CD4-positive, alpha-beta T cell treated with Interleukin-4 for 1 hour (primary cell): ENCODE measurements at places on chromosomes 6 and 20.

GRCh38 chr20:58403272-58403671 lies 14.2 kb downstream of the VAPB start:
- DNase-seq, result no peak

GRCh38 chr6:118984342-118984741 lies 49.4 kb upstream of the MCM9 start:
- no peak for DNase-seq

DNA sequence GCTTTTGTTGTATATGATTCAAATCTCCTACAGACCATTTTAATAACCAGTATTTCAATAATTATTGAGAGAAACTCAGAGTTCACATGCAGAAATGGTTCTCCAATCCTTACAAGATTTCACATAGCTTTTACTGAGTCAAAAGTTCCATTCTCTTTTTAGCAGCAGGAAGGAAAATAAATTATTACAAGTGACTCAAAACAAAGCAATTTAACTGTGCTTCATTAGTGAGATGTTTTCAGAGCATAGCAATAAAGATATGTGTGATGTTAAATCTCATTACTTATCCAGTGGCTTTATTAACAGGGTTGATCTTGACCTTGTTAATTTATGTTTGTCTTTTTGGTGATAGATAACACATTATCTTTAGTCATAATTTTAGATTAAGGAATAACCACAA lies 22.0 kb downstream of the KIF13A start:
- DNase-seq, result no peak

DNA sequence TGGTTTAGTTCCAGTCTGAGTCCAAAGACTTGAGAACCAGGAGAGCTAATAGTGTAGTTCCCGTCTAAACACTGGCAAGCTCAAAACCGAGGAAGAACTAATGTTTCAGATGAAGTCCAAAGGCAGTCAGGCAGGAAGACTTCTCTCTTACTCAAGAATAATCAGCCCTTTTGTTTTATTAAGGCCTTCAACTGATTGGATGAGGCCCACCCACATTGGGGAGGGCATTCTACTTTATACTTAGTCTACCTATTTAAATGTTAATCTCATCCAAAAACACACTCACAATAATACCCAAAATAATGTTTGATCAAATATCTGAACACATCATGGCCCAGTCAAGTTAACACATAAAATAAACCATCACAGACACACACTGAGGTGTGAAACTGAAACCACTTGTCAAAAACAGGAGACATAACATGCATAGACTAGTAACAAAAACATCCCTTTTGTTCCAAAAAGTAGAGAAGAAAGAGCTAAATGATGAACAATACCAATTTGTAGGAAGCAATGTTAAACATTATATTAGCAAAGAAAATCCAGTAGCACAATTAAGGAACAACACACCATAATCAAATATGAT lies 50.2 kb upstream of the SENP6 start:
- DNase-seq, result peak; percentile 11

DNA sequence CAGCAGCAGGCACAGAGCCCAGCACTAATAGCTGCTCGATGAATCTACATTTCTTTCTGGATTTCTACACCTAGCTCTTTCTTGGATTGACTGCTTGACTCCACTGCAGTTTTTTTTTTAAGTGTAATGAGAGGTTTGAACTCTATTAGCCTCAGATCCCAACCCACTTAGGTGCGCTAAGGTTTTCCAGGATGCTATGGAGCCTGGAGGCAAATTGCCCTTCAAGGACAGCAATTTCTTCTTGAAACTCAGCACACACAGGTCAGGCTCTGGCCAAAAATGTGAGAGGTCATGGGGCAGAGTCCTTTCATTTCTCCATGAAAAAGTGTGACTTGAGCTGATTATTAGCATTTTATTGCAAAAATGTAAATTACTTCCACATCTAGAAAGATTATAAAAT lies 52.3 kb upstream of the TIAM2 start:
- no peak for DNase-seq

GRCh38 chr6:169543704-169544103 lies 158.1 kb downstream of the WDR27 start:
- DNase-seq, result no peak

DNA sequence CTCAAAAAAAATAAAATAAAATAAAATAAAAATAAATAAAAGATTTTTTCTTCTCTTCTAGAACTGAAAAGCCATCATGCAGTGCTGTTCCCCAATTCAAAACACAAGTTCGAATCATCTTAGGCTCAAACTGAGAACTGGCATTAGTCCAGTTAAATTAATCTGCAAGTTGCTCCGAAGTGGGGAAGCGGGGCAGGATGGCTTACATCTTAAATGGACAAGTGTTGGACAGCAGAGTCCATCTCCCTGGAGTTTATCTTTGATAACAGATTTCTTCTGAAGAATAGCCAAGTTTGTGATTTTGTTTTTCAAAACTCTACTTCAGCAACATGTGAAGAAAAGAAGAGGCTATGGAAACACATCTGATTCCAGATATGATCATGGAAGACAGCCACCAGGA lies 111.3 kb upstream of the ASF1A start:
- DNase-seq, result no peak

- no peak for DNase-seq
Measured at GRCh38 chr6:81708113-81708699, 44.3 kb downstream of the TENT5A start.

DNA sequence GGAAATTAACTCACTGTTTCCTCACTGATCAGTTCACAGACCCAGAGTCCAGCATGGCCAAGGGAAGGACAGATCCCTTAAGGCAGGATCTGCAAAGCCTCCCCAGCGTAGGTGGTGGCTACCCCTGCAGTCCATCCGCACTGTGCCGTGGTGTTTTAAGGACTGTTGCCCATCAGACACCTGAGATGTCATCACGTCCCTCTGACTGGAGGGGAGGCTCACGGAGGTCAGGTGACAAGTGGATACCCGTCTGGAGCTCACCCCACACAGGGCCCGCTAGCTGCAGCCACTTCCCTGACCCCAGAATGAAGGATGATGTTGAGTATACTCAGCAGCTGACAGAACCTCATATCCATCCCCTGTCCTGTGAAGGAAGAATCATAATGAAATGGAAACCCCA lies 161.8 kb upstream of the GGTLC1 start:
- no peak for DNase-seq

DNA sequence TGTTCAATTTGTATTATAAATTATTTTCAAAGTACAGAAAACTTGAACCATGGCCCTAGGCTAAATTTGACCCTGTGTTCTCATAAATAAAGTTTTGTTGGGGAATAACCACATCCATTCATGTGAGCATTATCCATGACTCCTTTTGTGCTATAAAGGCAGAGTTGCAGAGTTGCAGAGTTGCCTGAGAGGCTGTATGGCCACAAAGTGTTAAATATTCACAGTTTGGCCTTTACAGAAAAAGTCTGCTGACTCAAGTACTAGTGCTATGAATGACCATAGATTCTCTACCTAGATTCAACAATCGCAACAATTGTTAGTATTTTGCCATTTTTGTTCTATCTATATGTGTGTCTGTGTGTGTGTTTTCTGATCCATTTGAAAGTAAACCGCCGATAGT lies 46.2 kb upstream of the BEND3 start:
- DNase-seq, result no peak

- no peak for DNase-seq
Measured at GRCh38 chr6:117174835-117175360, 90.5 kb upstream of the VGLL2 start.

GRCh38 chr6:145508107-145508506 lies 227.2 kb downstream of the EPM2A start:
- DNase-seq, result no peak

- no peak for DNase-seq
Measured at GRCh38 chr6:128208078-128208477, 307.2 kb upstream of the THEMIS start.

DNA sequence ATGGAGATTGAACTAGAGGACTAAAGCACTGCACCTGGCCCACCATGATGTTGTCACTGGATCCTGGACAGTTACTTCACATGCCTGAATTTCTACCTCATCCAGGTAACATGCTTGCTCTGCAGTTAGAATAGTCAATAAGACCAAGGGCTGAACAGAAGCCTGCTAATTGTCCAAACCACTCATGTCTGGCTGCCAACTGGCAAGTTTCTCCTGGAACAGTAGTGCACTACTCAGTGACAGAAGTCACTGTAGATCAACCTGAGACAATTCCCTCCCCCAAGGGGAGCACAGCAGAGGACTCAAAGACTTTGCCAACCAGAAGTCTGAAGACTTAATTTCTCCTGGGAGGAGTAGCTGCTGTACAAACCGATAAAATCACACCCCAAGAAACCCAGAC lies 454.6 kb upstream of the MARCKS start:
- DNase-seq, result no peak

GRCh38 chr20:32354592-32355416 lies 3.3 kb upstream of the ASXL1 start:
- DNase-seq, result no peak

GRCh38 chr6:23410439-23410838 lies 715.6 kb upstream of the NRSN1 start:
- no peak for DNase-seq

DNA sequence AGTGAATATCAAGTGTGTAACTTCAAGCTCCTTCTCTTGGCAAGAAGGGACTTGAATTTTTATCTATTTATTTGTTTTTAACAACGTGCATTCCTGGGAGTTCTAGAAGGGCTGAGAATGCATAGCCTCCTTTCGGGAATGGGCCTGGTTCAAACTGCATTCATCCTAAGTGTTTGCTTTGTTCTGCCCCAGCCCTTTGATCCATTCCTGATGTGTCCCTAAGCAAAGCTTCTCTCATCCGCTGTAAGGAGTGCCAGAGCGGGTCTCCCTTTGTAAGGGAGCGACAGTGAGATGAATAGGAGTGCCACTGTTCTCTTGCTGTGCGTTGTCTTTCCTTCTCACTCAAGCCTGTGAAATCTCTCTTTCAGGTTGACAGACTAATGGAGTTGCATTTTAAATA lies 61.0 kb upstream of the VSTM2L start:
- no peak for DNase-seq

DNA sequence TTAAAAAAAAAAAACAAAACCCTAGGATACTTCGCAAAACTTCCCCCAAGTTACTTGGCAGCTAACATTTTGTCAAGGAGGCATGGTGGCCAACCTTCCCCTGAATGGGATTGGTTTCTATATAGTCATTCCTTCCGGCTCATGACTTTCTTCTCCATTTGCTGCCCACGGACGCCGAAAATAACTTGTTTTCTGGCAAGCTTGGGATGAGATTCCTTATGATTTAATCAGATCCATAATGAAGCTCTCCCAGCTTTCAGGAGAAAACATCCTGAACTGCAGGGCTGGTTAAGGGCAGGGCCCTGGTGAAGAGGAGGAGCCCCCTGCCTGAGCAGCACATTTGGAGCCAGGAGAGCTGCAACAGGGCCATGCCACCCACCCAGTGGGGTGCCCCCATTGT lies 49.9 kb downstream of the PPP1R16B start:
- DNase-seq, result no peak

GRCh38 chr6:136251394-136251793 lies 1.3 kb upstream of the MTFR2 start:
- no peak for DNase-seq

- DNase-seq, result no peak
Measured at GRCh38 chr20:33927724-33928123, 66.0 kb upstream of the RALY start.

DNA sequence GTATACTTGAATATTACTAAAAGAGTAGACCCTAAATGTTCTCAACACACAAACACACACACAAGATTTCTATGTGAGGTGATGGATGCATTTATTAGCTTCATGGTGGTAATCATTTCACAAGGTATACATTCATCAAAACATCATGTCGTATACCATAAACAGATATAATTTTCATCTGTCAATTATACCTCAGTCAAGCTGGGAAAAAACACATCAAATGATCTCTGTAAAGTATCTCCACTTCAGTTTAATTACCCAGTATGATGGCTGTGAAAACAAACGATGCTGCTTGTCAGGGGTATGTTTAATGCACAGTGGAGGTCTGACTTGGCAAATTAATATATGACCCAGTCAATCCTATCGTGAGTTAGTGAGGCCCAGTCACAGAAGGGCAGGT lies 157.2 kb downstream of the MTFR2 start:
- DNase-seq, result no peak

DNA sequence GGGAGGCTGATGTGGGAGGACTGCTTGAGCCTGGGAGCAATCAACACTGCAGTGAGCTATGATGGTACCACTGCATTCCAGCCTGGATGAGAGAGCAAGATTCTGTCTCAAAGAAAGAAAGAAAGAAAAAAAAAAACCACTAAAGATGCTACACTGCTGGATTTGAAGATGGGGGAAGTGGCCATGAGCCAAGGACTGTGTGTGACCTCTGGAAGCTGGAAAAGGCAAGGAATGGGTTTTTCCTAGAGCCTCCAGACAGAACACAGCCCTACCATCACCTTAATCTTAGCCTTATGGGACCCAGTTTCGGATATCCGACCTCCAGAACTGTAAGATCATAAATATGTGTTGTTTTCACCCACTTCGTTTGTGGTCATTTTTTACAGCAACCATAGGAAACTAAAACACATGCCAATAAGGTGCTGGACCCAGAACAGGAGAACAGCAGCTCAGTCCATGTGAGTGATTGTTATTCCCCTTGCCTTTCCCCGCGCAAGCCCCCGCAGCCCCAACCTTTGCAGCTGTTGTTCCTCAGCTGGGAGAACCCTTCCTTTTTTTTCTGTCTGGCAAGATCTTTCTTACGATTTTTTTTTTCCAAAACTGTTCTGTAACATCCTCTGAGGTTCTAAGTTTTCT lies 11.1 kb upstream of the VAPB start:
- DNase-seq, result no peak

DNA sequence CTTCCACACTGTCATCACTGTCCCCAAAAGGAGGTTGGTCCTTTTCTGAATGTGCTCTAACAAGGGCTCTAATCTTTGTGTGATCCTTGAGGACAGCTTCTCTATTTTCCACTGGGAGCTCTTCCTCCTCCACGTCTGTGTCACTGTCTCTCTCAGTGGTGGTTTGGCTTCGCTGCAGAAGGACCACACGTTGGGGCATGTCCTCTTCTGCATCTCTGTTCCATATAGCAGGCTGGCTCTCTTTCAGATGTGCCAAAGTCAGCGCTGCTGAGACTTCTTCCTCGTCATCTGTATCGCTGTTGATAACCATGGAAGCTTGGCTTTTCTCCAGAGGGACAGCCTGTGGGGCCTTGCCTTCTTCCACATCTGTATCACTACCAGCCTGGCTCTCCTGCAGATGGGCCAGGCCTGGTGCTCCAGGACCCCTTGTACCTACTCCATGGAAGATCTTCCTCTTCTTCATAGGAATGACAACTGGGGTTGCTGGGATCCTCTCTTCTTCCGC lies 4.6 kb downstream of the MDC1 start:
- no peak for DNase-seq

DNA sequence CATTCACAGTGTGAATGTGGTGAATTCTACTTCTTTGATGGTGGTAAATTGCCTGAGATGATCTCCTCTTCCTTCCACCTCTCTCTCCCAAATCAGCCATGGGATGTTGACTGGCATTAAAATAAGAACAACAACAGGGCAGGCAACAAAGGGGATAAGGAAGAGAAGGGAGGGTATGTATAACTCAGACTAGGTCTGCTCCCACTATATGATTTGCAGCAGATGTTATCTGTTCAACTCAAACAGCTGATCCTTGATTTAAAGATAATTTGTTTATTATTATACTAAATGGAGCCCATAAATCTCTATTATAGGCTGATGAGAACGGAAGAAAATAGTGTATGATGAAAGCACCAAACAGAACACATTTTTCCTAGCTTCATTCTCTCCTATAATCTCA lies 262.0 kb downstream of the BTBD3 start:
- no peak for DNase-seq

- no peak for DNase-seq
Measured at GRCh38 chr20:24589381-24589780, 120.0 kb downstream of the SYNDIG1 start.

GRCh38 chr6:47247227-47247797 lies 62.4 kb downstream of the TNFRSF21 start:
- DNase-seq, result peak; percentile 22

- DNase-seq, result no peak
Measured at GRCh38 chr6:39173270-39173669, 56.0 kb downstream of the KCNK5 start.
